ENCODE measurements at places on chromosomes 1 and 21.

- DNase-seq = no peak
Observed at GRCh38 chr1:214361636-214362035, 80.7 kb downstream of the SMYD2 start.

- peak; percentile 49 for DNase-seq
Observed at GRCh38 chr21:36854391-36854790, 112.1 kb downstream of the HLCS start.

DNA sequence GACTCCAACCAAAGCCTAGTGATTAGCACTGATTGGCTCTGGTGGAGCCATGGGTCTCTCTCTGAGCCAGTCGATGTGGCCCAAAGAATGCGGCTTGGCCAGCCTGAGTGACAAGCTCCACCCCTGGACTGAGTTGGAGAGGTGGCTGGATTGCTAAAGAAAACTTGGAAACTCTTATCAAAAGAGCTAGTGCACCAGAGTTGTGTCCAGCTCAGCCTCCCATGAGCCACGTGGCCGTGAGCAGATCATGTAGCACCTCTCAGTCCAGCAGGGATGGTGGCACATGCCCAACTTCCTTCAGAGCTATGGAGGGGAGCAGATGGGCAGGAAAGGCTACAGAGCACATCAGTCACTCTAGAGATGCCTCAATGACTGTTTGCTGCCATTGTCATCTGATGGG is 142.8 kb upstream of the VAMP3 start:
- no peak for DNase-seq

- peak; percentile 80 for DNase-seq
Observed at GRCh38 chr1:54254055-54254454, 54.1 kb downstream of the MRPL37 start.

- no peak for DNase-seq
Observed at GRCh38 chr1:201639826-201640225, 100.9 kb downstream of the NAV1 start.

GRCh38 chr21:23936224-23936623 is 1671.1 kb downstream of the MRPL39 start:
- peak; percentile 46 for DNase-seq

- no peak for DNase-seq
Observed at GRCh38 chr1:112855152-112855828, 100.7 kb downstream of the SLC16A1 start.

GRCh38 chr1:58572690-58573089 is 4.4 kb downstream of the TACSTD2 start:
- no peak for DNase-seq

GRCh38 chr1:187413405-187414169 is 584.8 kb downstream of the PLA2G4A start:
- DNase-seq = no peak

DNA sequence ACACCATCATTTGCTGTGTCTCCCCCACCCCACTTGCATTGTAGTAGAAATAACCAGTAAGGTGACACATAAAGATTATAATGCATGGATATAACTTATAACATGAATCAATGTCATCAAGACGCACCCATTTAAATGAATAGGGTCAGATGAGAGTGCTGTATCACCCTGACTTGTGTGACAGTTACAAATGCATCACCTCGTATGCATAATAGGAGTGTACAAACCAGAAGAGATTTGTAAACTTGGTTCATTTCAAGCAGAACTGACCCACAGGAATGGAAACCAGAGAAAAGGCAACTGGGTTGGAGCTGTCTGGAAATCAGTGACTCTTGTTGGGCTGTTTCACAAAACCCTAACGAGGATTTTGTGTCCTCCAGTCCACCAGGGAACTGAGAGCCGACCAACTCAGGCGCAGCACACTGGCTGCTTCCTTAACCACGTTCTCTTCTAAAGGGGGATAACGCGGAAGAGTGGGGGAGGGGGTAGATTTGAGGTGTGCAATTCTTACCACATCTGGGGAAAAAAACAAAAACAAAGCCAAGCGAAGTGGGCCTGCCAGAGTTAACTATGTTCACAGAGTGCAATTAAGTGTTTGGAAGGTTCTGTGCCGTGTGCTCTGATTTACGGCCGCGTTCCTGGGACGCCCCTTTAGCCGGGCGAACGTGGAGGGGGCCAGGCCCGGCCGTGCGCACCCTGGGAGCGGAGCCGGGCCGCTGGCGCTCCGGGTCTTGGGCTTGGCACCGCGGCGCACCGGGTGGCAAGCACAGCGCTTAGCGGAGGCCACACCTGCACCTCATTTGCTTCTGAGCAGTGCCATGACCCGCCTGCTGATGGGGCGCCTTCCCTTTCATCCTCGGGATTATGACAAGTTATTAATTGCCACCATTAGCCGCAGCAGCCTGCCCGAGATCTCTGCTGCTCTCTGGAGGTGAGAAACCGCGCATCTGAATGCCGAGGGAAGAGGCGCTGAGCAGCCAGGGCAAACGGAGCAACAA is 248.8 kb upstream of the FOXD3 start:
- no peak for DNase-seq

DNA sequence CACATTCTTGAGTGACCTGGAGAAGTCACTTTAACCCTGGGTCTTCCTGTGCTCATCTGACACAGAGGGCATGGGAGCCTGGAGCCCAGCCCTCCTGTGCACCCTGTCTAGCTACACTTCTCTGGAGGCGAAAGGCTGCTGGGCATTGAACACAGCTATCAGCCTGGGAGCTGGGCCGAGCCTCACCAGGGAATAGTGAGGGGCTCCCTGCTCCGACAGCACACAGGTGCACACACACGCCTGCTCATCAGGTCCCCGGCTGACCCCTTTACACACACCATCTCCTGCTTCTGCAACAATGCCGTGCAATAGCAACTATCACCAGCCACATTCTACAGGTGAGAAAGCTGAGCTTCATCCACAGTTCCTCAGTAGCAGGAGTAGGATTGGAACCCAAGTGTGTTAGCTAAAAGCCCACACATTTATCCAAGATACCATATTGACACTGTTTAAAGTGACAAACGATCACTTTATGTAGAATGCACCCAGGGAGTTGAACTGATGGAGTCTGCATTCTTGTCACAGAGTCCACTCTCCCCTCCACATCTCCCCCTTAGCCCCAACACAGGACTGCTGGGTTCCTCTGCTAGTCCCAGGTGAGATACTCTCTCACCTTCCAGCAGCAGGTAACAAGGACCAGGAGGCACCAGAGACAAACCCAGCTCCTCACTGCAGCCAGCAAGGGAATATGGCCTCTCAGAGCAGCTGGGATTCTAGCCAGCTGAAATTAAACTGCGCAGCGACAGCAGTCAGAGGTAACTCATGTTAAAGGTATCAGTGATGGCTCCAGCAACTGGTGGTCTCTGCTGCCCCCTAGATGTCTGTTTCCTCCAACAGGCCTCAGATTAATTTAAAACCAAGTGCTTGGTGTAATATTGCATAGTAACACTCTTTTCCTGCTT is 18.3 kb upstream of the CAPN8 start:
- peak; percentile 42 for DNase-seq

- no peak for DNase-seq
Observed at GRCh38 chr21:19565587-19565986, 1162.0 kb upstream of the TMPRSS15 start.

DNA sequence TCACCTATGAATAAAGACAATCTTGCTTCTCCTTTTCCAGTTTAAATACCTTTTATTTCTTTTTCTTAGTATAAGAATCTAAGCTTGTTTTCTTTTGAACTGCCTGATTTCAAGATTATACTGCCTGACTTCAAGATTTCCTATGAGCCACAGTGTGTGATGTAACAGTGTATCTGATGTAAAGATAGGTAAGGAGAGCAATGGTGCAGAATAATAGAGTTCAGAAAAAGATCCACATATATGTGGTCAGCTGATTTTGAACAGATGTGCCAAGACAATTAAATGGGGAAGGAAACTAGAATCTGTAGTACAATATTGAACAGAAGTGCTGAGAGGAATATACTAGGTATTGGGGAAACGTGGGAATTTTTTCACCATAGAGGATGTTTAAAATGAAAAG is 21.0 kb downstream of the EXO1 start:
- no peak for DNase-seq

GRCh38 chr1:150537732-150538684 is 11.2 kb upstream of the ADAMTSL4 start:
- DNase-seq = peak; percentile 90

- peak; percentile 83 for DNase-seq
Observed at GRCh38 chr1:2231532-2232254, 3.6 kb downstream of the SKI start.

All from fibroblast of skin of right biceps (primary cell).